Right atrium auricular region (tissue), 2 donors: ENCODE measurements at places on chromosomes 2 and 18. TPM values are rescaled to one million over a fixed set of nuclear protein-coding genes. Genes with fewer than 3 reads are reported as not detected.

The CDKL4 gene
- total RNA-seq, result 0.79 TPM

The GALR1 gene
- total RNA-seq, result 0.04 TPM

The CFC1B gene
- total RNA-seq, result not detected

The MC2R gene
- not detected for total RNA-seq

The RPRM gene
- 1.1 TPM for total RNA-seq

The REG1B gene
- total RNA-seq, result not detected

The CCDC178 gene
- total RNA-seq, result not detected

The GALNT13 gene
- total RNA-seq, result 0.55 TPM

The ANKRD62 gene
- not detected for total RNA-seq

The DUSP19 gene
- 15.3 TPM for total RNA-seq

The STARD6 gene
- total RNA-seq, result not detected

The SAP130 gene
- total RNA-seq, result 7.4 TPM

The GULP1 gene
- total RNA-seq, result 7.5 TPM

The KCNG2 gene
- total RNA-seq, result not detected

The TTR gene
- not detected for total RNA-seq

The TMEM200C gene
- total RNA-seq, result 0.26 TPM

The UCN gene
- 0.74 TPM for total RNA-seq

The ALPI gene
- not detected for total RNA-seq

The LIMS3 gene
- total RNA-seq, result 4.4 TPM
